Eye (tissue), 1 donor: ENCODE measurements at places on chromosomes 11 and 22.

- DNase-seq, result no peak
Measured at GRCh38 chr11:84496122-84496521, 1131.0 kb downstream of the DLG2 start.

- DNase-seq, result no peak
Measured at GRCh38 chr11:104332110-104332509, 168.2 kb upstream of the PDGFD start.

- no peak for DNase-seq
Measured at GRCh38 chr11:77347948-77348347, 46.5 kb upstream of the GDPD4 start.

DNA sequence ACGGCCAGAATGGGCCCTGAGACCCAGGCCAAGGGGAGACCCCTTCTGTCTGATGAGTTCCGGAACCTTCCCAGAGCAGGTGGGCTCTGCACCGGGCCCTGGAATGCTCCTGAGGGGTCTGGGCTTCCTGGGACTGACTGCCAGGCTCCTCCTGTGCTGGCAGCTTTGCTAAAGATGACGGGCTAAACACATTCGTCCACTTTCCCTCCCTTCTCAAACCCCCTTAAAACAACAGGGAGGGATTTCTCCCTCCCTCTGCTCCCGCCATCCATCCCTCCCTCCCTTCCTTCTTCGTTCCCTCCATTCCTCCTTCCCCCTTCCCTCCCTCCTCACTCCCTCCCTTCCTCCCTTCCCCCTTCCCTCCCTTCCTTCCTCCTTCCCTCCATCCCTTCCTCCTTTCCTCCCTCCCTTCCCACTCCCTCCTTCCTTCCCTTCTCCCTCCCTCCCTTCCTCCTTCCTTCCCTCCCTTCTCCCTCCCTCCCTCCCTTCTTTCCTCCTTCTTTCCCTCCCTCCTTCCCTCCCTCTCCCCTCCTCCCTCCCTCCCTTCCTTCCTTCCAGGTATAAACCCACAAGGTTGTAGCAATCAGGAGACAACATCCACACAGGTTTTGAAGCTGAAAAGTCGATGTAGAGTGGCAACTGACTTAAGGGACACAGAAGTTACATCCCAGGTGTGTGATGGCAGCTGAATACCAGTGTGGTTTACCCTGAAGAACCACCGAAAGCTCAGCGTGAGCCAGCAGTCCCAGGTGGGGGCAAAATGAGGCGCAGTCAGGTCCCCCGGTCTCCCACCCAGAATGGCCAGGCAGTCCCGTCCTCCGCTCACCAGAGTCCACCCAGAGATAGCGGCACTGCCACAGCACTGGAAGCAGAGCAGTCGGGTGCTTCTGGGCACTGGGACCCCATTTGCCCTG lies 18.8 kb upstream of the MGAT3 start:
- peak; percentile 23 for DNase-seq
